ENCODE measurements at places on chromosomes 5 and 9.

GRCh38 chr9:106310782-106311181 is 552.2 kb upstream of the ZNF462 start:
- DNase-seq, result no peak

DNA sequence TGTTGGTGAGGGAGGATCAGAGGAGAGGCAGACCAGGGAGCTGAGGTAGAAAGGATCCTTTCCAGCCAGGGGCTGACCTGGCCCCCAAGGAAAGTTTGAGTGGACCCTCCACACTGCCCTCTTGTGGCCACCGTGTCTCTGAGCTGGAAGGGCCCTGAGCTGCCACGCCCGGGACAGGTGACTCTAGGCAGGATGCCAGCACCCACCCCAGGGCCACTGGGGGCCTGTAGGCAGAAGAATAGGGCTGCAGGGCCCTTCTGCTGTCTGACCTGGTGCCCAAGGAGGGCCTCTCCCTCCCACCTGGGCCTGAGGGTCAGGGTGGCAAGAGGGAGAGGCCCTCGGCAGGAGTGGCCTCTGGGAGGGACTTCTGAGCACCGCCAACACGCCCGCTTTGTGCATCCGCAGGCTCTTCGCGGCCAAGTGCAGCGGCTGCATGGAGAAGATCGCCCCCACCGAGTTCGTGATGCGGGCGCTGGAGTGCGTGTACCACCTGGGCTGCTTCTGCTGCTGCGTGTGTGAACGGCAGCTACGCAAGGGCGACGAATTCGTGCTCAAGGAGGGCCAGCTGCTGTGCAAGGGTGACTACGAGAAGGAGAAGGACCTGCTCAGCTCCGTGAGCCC is 76.8 kb downstream of the LMX1B start:
- DNase-seq, result peak; percentile 11

- DNase-seq, result no peak
Observed at GRCh38 chr9:35847792-35848572, 19.0 kb downstream of the TMEM8B start.

GRCh38 chr9:33198165-33198564 is 31.0 kb upstream of the B4GALT1 start:
- no peak for DNase-seq

DNA sequence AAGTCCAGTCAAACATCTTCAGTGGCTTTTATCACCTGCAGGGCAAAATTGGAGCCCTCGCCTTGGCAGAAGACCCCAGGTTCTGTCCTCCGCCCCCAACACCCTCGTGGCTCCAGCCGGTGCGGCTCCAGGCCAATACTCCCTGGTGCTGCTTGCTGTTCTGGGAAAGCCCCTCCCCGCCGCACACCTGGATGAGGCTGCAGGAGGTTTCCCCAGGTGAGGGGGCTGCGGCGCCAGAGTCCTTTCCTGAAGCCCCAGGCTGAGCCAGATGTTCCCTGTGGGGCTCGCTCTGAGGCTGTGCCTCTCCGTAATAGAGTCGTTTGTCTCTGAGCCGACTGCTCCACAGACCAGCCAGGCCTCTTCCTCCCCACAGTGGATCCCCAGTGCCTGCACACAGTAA is 375.4 kb upstream of the IRX1 start:
- no peak for DNase-seq

- DNase-seq, result no peak
Observed at GRCh38 chr9:133826289-133827085, 88.3 kb upstream of the SARDH start.

DNA sequence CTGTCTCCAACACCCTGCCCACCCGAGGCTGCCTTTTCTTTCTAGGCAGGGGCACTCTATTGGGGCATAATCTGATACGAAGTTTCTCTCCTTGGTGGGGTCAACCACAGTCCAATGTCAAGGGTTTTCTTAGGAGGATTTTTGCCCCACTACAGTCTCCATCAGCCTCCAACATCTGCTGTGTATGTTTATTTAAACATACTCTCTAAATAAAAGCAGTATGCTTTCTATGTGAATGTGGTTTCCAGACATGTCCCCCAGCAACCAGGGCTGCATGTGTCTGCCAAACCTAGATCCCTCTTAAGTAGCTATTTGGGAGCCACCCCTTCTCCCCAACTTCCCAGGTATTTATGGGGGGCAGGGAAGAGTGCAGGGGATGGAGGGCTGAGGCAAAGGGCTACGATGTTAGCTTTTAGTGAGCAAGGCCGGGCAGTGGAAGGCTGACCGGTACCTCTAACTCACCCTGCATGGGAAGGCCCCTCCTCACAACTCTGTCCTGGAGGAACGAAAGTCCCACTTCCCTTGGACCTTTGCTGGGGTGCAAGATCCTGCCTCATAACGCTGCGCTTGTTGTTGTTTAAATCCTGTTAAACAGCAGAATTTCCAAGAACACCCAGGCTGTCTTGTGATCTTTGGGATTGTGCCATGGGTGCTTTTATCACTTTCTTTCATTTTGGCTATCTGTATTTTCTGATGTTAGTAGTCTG is 75.4 kb downstream of the NREP start:
- DNase-seq, result no peak

GRCh38 chr5:98774192-98775033 is 950 bp downstream of the RGMB start:
- DNase-seq, result peak; percentile 1
